Fibroblast of skin of scalp (primary cell): ENCODE measurements at places on chromosomes 7 and 10.

GRCh38 chr7:33880787-33881186 lies 24.6 kb upstream of the BMPER start:
- DNase-seq, result peak; percentile 81

- DNase-seq, result peak; percentile 84
These were observed 80.5 kb downstream of the TBXAS1 start for GRCh38 chr7:139909379-139910050.

DNA sequence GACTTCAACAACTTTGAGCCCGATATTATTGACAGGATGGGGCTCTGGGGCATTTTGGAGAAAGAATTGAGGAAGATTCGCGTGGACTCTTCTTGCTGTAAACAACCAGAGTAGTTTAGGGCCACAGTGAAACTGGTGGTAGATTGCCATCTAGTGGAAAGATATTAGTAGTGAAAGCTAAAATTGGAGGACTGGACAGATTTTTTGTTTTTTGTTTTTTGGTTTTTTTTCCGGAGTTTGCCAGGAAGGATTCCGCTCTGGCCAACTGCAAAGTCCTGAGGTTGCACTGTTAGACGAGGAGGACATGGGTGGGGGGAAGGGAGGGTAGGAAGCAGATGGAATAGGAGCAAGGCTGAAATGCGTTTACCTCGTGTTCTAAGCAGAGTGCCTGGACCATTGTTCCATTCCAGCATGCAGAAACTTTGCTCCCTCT lies 11.7 kb downstream of the NOBOX start:
- DNase-seq, result peak; percentile 56

- no peak for DNase-seq
These were observed 17.8 kb upstream of the UTF1 start for GRCh38 chr10:133211959-133212852.

DNA sequence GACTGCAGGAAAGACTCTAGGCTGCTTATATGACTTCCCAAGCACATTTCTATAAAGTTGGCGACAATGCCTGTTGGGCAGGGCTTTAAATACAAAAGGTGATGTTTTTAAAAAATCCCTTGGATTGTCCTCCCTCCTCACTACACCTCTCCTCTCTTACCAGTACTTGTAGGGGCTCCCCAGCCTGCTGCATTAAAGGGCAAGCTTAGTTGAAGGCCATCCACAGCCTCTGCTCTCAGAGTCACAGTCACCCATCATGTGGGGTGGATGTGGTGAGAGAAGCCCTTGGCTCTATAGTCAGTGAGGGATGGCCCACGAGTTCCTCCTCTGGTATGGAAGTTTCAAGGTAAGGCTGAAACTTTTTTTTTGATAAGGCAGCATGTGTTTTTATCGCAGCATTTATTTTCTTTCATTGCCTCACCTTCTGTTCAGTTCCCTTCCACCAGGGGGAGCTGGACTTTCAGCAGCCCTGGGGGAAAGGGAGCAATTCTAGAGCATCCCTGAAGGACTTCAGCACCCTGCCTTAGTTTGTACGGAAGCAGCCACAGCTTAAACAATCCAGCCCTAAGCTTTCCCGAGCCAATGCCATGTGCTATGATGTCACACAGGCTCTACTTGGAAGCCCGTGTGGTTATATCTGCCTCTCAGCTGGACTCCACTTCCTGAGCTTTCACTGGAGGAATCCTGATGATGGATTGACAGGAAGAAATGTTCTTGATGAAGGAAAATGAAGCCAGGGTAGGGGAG lies 131.9 kb downstream of the CALCR start:
- DNase-seq, result peak; percentile 30

DNA sequence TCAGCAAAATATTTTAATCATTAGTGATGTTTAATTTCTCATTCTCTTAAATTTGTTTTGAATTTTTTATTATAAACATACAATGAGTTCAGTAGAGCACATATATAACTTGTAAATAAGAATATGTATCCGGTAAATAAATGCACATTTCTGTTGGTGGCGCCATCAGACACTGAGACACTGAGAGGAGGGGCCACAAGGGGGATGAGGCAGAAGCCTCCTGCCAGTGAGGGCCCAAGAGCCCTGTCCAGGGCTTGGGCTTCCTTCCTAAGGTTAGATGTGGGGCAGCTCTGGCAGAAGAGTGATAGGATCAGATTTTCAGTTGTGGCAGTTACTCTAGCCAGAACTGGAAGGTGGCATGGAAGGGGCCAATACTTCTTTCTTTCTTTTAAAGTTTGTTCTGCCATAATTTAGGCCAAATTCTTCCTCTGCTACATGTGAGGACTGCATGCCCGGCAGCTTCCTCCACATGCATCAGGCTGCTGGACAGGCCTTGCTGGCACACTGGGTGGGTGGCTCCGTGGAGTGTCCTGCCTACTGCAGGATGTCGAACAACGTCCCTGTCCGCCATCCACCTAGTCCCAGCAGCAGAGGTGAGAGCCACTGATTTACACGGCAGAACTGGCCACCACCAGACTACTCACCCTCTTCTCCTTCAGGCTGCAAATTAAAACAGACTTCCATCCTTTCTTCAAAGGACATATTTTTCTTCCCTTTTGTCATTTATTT lies 13.2 kb downstream of the PTPRN2 start:
- no peak for DNase-seq

DNA sequence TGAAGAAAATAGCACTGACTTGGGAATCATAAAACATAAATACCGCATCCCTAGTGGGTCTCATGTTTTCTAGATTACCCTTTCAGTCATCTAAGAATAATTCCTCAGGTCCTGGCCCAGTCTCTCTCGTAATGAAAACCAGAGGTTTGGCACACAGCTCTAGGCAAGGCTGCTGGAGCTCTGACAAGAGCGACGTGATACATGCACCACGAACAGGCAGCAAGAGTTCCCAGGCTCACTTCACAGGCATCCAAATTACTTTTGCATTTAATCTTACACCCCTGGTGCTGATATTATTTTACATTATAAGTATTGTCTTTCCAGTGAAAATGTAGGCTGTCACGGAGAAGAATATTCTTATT lies 105.2 kb downstream of the THSD7A start:
- peak; percentile 84 for DNase-seq

DNA sequence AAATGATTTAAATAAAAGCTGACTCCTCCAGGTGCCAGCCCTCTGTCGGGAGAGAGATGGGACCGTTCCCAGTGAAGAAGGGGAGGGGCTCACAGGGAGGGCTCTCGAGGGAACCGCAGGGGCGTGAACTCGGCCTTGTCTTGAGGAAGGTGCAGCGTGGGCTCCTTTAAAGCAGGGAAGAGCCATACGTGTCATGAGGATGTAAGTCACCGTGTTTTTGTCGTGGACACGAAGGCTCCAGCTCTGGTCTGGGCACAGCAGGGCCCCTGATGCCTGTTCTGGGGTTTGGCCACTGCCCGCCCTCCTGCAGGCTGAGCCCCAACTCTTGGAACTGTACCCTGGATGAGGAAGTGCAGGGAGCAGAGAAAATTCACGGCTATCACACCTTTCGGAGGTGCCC lies 45.0 kb downstream of the JAKMIP3 start:
- no peak for DNase-seq

DNA sequence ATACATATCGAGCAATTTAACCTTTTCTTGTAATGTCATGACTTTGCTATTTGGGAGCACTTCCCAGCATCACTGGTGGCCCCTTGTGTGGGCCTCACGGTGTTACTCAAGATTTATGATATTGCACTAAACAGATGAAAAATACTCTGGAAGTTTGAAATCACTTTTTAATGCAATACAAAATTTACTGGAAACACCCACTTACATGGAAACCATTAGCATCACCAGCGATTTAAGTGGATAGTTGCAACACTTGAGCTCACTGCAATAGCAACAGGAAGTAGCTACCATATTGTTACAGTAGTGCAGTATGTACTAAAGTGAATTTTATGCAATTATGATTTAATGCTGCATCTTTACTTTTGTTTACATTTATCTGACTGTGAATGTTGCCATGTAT lies 184.4 kb downstream of the MDFIC start:
- no peak for DNase-seq

DNA sequence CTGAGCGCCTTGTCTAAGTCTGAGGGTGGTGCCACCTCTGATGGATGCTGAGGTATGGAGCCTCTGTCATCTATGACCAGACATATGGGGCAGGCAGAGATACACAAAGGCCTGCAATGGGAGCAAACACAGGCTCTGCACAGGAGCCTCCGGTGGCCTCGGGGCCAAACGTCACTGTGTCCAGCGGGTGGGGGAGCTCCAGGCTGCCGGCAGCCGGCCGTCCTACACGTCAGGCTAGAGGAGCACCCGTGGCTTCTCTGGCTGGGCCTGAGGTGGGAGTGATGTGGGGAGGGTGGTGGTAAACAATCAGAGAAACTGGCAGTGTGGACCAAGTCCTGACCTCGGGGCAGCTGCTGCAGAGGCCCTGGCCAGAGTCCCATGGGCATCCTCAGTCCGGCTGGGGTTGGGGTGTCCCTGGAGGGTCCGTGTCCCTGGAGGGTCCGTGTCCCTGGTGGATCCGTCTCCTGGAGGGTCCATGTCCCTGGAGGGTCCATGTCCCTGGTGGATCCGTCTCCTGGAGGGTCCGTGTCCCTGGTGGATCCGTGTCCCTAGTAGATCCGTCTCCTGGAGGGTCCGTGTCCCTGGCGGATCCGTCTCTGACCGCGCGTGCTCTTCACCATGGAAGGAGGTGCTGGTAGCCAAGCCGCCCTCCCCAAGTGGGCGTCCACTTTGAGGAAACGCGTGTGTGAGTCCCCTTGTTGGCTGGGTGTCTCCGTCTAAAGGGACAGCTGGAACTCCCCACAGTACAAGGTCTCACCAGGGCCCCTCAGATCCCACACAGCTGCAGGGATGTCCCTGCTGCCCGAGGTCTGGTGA lies 24.2 kb upstream of the FAM20C start:
- no peak for DNase-seq

GRCh38 chr7:55536619-55537457 lies 35.5 kb downstream of the VOPP1 start:
- no peak for DNase-seq

GRCh38 chr7:158754746-158755444 lies 50.3 kb upstream of the NCAPG2 start:
- no peak for DNase-seq

DNA sequence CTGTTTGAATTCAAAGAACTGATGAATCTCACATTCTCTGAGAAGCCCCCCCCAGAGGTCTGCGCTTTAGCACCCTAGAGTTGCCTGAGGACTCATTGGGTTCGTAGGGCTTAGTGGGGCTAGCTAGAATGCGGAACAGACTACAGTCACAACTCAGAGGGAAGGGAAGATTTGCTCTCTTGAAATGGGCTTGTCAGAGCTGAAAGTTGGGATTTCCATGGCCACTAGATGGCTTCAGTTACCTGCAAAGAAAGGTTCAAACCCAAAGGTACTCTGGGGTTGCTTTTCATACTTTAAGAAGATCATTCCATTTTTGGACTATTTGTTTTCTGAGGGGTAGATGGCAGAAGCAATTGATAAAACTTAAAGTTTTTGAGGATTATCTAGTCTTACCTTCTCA lies 205.0 kb downstream of the BBS9 start:
- peak; percentile 24 for DNase-seq

- no peak for DNase-seq
These were observed 6.0 kb downstream of the INA start for GRCh38 chr10:103282961-103283360.

DNA sequence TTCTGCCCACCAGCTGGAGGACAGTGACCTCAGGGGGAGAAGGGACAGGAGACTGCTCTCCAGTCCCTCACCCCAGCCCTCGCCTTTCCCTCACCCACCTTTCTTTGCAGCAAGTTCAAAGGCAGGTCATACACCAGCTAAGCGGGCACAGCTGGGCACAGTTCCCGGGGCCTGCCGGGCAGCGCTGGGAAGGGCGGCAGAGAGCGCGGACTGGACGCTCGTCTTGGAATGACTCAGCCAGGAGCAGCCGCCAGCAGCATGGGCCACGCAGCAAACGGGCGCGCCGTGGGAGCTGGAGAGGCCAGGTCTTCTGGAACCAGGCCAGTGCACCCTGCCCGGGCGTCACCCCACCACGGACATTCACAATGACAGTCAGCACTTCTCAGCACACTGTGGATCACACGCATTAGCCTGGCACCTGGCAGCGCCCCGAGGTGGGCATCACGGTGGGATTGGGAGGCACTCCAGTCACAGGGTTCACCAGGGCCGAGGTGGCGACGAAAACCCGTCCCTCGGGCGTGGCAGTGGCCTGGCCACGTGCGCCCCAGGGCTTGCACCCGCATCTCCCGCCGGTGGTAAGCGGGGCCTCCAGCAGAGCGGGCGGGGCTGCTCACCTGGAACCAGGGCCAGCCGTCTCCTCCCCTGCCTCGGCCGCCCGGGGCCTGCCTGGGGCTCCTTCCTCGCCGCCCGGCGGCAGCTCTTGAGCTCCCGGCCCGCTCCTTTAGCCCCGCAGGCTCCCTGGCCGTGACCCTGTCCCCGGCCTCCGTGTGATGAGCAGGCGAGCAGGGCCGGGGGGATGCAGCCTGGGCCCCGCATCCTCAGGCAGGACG lies 29.0 kb upstream of the WDFY4 start:
- DNase-seq, result peak; percentile 21
